ENCODE measurements at places on chromosomes 1 and 21.

- ATAC-seq: no peak
These were observed 46.2 kb upstream of the PRRX1 start for GRCh38 chr1:170617591-170618330.

GRCh38 chr21:38918607-38919346 lies 113.0 kb downstream of the ETS2 start:
- ATAC-seq: no peak

DNA sequence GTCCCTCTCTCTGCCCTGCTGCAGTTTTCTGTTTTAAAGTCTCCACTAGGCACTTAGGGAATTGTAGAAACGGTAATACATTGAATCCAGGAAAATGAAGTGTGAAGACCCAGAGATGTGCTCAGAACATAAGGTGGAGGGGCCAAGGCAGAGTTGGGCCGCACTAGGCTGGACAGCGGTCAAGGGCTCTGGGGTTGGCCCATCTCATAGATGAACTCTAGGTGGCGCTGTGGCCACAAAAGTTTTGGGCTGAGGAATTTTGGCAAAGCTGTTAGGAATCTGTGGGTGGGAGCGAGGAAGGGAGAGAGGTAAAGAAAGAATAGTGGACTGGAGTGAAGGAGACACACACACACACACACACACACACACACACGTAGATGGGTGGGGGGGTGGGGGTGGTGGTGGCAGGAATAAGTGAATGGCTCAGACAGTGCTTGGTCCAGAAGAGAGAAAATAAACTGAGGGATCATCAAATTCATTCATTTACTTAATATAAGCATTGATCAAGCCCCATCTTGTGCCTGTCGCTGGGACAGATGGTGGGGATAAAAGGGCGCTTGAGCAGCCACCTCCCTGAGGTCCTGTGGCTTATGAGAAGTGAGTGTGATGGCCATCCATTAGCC lies 258.5 kb downstream of the TRABD2B start:
- no peak for ATAC-seq

DNA sequence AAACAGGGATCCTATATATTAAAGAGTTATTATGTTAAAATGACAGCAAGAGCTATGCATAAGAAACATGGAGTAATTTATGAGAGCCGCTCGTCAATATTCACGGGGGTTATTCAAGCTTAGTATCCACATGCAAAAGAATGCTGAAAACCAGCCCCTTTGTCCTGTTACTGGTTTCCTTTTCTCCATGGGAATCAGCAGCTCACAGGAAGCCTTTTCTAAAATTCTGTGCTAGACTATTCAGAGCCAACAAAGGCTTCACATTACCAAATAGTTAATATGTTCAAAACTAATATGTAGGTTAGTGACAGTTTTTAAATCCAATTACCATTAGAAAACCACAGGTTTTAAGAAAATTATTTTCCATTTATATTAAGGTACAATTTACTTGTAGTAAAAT lies 225.6 kb upstream of the MAP1LC3C start:
- ATAC-seq: no peak

DNA sequence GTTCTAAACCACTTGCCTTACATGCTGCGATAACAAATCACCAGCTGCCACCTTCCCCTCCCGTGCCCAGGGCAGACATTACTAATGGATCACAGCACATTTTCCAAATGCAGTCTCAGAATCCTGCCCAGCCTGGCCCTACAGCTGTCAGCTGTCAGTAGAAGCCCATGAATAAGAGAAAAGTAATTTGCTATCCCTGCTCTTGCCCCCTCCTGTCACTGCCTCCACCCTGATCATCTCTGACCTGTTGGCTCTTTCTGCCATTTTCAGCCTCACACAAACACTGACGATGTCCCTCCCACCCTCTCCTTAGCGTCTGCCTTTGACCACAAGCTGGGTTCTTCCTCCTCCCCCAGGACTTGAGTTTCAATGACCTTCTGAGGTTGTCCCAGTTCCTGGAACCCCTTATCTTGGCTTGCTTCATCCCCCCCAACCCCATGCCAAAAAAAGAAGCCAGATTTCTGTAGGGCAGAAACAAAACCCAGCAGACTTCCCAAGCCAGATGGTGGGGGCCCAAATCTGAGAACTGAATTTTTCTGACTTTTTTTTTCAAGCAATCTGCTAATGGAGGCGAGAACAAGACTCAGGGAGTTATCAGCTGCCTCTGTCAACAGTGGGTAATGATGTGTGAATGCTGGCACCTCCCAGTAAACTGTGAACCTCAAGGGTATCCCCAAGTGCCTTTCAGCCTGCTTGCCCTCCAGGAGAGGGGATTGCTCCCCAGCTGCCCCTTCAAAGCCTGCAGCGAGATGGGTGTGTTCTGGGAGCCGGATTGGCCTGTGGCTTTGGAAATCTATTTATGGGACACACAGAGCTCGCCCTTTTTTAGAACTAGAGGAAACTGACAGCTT lies 216.5 kb upstream of the VAMP3 start:
- ATAC-seq: no peak

DNA sequence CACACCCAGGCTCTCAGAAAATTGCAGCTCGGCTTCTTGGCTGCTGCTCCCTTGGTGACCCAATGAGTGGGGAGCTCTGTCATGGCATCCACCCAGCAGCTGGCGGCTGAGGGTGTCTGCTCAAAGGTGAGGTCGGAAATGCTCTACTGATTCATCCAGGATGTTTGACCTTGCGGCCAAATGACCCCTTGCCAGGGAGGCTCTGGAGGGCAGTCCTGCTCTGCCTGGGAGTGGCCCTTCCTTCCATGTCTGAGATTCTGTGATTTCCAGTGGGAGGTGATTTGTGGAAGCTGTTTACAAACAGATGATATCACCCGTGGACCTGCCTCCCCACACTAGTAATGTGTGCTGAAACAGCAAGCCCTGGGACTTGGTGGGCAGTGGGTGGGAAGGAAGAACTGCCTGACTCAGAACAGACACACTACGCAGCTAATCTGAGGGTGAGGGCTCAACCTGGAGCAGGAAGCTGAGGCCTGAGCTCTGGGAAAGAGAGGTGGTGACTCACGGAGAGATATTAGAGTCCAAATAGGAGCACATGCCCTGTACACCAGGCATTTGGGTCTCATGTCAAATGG lies 3.0 kb downstream of the CRCT1 start:
- ATAC-seq: no peak
